Skeletal muscle cell (primary cell): ENCODE measurements at places on chromosomes 12 and 14.

DNA sequence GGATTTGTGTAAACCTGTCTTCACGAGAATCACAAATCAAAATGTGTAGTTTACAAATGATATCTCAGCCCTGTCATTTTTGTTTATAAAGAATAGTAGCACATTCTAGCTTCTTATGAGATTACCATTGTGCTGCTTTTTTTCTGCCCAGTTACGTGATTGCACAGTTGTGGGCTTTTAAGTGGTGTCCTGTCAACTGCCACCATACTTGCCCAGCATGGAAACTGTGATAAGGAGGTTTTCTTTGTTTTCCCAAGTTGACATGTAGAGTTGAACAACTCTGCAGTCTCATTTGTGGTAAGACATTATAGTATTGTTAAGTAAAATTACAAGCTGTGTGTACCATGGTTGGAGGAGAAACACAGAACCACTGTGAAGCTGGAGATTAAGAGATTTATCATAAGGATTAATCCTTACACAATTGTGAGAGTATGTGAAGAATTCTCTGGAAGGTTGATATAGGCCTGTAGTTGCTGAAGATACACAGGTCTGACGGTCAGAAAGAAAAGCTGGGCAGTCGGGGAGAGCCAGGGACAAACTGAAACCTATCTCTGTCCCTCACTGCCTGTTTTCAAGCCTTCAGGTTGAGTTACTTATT, 12.2 kb downstream of the CHURC1 start:
- DNase-seq: no peak

DNA sequence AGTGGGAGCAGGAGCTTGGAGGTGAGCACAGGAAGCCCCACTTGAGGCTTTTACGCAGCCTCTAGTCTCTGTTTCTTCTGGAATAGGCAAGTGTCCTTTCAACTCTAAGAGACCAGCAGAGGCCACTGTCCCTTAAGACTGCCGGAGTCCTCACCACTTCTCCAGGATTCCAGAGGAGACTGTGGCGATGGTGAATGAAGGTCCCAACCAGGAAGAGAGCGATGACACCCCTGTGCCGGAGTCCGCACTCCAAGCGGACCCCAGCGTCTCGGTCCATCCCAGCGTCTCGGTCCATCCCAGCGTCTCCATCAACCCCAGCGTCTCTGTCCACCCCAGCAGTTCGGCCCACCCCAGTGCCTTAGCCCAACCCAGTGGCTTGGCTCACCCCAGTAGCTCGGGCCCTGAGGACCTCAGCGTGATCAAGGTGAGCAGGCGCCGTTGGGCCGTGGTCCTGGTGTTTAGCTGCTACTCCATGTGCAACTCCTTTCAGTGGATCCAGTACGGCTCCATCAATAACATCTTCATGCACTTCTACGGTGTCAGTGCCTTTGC, 442 bp downstream of the FLVCR2 start:
- peak; percentile 15 for DNase-seq

DNA sequence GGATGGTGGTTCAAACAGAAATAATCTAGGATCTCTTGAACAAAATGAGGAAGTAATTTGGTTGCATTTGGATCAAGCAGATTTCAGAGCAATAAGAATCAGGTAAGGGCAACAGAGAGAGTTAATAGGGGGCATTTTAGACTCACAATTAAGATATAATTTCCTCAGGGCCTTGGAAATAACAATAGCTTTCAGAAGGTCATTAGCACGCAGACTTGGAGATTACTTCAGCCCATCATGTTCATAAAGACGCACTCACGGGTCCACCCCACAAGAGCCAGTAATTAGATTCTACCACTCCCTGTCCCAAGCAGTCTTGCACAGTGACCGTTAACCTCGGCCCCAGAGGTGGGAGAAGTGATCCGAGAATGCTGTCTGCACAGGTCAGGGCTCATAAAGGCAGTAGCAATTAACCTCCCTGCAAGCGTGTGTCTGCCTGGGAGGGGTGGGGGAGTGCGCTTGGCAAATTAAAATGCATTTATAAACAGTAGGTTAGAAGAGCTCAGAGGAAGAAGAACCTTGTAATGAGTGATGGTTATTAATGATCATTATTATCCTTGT, 125.7 kb upstream of the CCDC196 start:
- DNase-seq: no peak

DNA sequence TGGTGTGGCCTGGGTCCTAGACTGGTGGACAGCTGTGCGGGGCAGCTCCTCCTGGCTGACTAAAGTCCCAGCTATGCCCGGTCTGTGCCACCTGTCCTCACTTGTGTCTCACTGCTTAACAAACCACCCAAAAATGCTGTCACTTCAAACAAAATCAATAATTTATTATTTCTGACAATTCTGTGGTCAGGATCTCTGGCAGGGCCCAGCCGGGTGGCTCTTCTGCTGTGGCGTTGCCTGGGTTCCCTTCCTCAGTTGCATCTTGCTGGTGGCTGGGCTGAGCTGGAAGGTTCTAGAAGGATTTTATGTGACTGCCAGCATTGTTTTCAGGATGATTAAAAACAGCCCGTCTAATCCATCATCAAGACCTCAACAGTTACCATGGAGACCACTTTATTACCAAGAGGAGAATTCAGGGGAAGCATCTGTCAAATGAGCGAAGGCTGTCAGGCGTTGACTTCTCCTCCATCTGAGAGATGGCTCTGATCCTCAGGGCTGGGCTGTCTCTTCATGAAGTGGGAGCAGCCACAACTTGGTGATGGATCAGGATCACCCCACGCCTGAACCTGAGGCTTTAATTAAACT, 280.6 kb upstream of the SFSWAP start:
- DNase-seq: no peak
